ENCODE measurements at places on chromosomes 4 and X.

- DNase-seq = no peak
These were observed 525.9 kb upstream of the ZFP42 start for GRCh38 chr4:187469627-187470026.

GRCh38 chrX:149639568-149639967, 8.0 kb upstream of the TMEM185A start:
- no peak for DNase-seq

DNA sequence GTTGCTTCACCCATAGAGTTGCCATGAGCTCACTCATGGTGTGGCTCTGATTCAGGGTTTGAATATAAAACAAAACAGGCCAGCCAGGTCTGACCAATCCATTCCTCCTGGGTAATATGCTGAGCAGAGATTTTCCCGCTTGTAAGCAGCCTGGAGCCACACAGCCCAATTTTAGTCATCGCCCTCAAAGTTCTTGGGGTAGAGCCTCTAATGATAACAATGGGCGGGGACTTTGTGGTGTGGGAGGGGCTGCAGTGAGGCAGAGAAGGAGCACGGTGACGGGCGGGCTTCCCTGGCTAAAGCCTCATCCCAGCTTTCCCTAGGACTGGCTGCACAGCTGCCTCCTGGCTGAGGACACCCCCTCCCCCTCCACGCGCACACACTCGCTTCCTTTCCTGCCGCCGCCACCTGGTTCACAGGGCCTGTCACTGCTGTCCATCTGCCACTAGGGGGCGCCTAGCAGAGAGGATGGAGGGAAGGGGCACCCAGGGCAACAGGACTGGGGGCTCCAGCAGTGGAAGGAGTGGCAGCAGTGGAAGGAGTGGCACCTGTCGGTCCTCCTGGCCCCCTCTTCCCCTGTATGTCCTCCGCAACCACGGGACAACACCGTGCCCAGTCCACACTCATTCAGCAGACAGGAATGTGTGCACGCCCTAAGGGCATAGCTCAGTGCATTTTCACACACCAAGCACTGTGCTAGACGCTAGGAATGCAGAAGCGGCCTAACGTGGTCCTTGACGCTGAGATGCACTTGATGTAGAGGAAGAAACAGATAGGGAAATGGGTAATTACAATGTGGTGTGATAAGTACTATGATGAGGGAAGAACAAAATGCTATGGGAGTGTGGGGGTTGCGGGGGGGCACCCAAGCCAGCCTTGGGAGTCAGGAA, 26.8 kb downstream of the PRPS1 start:
- DNase-seq = peak; percentile 67

DNA sequence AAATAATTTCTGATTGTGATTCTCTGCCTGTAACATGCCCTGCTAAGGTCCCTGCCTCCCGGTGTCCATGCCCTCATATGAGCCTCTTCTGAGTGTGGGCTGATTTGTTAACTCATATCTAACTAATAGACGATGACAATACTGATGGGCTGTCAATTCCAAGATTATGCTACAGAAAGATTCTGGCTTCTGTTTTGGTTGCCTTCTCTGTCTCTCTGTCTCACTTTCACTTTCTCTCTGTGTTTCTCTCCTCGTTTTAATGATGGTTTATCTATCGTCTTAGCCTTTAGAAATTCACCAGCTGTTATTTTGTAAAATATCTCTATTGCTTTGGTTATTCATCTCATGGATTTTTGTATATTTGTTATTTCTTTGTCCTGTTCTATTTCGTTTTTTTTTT, 312.5 kb upstream of the ANXA10 start:
- no peak for DNase-seq

DNA sequence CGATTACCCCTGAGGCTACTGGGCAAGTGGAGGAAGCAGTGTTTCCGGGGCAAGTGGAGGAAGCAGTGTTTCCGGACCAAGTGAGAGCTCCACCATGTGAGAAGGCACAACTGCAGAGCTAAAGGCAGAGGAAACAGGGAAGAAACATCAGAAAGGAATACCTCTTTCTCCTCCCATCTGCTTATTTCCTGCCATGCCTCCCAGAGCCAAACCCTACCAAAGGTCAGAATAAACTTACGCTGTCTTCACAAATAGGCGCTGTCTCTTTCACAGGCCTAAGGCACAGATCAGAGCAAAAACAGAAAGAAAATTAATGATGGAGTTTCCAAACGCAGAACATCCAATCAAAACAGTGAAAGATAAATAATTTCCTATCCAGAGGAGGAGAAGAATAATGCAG, 153.0 kb downstream of the ATOH1 start:
- no peak for DNase-seq

DNA sequence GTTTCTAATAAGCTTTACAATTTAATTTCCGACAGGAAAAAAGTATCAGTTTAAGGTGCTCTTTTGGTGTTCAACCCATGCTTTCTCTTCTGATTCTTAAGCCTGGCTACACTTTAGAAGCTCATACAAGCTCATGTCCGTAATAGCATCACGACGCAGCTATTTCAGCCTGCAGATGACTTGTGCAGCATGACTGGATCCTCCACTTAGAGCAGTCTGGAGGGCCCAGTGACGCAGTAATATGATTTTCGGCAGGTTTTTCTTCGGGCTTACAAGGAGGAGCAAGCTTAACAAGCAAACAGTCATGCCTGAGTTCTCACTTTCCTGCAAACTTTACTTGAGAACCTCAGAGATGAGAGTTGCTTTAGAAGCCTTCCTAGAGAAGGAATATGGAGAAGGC, 85.3 kb upstream of the MAML3 start:
- no peak for DNase-seq

DNA sequence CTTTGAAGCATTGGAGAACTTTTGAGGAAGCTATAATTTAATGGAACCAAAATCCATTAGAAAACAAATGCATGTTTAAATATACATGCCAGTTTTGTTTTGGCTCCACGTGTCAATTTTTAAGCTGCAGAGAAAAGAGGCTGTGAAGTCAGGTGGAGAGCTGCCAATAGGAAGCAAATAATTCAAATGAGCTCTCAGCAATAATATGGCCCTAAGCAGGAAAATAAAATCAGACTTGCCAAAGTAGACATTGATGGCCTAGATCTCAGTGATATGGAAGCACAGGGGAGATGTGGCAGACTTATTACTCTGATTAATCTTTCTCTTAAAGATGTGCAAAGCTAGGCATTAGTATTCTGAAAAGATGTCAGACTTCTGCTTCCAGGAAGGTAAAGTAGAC, 769.8 kb upstream of the NDST4 start:
- DNase-seq = no peak

DNA sequence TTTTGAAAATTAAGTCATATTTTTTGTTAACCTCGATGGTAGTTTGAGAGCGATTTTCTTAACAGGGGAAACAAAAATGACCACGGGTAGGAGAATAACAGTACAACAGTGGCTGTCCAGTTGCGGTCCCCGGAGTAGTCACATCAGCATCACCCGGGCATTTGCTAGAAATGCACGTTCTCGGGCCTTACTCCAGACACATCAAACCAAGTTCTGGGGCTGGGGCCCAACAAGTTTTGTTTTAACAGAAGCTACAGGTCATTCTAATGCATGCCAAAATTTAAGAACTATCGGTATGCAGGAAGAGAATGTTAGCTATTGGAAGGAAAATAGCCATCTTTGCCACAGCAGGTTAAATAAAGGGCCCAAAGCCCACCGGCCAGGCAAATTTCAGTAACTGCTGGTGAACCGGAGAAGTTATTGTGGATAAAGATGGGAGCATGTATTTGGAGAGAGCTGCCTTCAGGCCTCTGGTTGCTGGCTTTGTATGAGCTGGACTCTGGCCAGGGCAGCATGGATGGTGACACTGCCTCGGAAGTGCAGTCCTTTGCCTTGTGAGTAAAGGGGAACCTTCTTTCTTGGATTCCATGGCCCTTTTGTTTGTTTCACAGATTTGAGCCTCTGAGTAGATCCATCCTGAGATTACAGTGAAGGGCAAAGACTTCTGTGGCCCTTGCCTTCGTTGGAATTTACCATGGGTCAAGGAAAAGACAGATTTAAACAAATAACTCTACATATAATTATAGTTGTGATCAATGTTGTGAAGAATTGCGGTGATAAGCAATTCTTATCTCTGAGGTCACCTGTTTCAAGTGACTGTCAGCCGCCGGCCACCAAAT, 62.1 kb downstream of the TBC1D14 start:
- no peak for DNase-seq

- DNase-seq = no peak
These were observed 1.3 kb downstream of the MSX1 start for GRCh38 chr4:4860600-4861389.

DNA sequence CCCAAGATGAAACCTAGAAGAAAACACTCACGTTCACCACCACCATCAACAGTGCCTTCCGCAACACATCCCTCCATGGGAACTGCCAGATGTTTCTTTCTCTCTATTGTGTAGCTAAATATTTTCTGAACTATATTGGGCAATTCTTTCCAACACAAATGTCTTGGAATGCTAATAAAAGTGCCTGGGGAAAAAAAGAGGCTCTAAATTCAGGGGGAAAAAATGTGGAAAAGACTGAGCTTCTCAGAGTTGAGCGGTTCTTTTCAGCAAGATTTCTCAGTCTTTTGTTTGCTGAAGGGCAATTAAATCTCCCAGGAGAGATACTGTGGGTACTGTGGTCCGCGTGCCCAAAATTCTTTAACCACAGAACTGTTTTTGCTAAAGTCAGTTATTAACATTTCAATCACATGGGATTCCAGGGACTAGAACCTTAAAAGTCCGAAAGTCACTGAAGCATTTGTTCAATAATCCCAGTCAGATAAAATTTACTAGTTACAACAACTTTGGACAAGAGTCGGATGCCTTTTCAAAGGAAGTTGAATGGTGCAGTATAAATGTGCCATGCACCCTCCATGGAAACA, 51.9 kb upstream of the DHRSX start:
- DNase-seq = no peak

DNA sequence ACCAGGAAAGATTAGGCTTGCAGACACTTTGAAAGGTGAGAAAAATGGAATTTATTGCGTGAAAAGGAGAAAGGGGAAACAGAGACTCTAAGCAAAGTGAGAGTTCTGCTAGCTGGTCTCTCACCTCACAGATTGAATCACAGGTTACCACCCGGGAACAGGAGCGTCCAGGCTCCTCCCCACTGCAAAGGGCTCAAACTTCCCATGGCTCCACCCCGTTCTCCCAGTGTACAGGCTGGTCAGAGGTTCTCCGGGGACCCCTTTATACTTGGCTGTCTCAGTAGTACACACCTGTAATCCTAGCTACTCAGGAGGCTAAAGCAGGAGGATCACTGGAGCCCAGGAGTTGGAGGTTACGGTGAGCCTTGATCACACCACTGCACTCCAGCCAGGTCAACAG, 44.0 kb upstream of the ABCG2 start:
- DNase-seq = no peak

DNA sequence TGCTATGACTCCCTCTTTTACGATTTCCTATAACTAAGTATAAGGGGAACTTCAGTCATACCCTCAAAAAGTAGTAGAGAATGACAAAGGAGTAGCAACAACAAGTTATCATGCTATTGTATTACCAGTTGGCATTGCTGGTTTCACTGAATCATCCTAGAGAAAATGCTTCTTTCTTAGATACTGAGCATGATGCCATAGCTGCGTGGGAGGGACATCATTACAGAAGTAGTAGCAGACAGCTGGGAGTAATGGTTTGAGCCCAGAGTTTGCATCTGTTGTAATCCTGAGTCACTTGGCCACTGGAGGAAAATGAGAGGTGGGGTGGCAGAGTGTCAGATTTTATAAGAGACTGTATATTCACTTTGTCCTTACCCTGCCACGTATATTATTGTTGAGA, 38.6 kb downstream of the MTMR1 start:
- DNase-seq = no peak

DNA sequence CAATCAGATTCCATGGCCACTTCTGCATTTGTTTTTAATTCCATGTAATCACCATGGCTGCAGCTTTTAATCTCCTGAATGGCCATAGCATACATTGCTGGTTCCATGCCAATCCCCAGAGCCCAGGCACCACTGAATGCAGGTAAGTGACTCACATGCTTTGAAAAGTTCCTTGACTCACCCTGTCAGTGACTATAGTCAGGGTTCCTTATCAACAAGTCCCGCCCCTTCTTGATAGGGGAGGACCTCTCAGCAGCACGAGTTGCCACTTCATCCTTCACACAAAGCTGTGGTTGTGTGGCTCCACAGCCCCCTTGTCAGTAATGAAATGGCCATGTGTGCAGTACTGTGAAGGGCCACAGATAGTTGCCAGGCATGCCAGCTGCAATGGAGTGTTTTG, 516.6 kb downstream of the PPARGC1A start:
- no peak for DNase-seq

GRCh38 chrX:147646949-147647723, 264.6 kb upstream of the FMR1 start:
- no peak for DNase-seq

DNA sequence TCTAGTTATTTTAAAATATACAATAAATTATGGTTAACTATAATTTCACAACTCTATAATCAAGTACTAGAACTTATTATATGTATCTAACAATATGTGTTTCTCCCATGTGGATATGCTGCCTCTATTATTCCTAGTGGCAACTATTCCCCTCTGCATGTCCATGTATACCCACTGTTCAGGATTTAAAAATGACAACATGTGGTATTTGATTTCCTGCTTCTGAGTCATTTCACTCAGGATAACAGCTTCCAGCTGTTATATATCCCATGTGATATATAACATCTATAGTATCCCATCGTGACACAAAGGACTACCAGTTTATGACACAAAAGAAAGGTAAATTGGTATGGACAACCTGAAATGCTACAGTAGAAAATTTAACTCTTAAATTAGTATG, 167.4 kb upstream of the TACR3 start:
- DNase-seq = no peak

DNA sequence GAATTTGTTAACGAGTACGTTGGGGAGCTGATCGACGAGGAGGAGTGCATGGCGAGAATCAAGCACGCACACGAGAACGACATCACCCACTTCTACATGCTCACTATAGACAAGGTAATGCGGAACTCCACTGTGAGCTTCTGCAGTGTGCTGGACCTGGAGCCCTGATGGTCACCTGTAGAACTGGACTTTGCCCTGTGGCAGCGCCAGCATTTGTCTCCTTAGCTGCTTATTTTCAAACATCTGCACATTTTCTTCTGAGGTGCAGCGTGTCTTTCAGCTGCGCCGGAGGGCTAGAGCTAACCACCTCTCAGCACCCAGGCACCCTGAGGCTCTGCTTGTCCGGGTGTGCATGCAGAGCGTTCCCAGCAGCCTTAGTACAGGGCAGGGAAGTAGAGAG, 47.7 kb downstream of the NELFA start:
- no peak for DNase-seq

DNA sequence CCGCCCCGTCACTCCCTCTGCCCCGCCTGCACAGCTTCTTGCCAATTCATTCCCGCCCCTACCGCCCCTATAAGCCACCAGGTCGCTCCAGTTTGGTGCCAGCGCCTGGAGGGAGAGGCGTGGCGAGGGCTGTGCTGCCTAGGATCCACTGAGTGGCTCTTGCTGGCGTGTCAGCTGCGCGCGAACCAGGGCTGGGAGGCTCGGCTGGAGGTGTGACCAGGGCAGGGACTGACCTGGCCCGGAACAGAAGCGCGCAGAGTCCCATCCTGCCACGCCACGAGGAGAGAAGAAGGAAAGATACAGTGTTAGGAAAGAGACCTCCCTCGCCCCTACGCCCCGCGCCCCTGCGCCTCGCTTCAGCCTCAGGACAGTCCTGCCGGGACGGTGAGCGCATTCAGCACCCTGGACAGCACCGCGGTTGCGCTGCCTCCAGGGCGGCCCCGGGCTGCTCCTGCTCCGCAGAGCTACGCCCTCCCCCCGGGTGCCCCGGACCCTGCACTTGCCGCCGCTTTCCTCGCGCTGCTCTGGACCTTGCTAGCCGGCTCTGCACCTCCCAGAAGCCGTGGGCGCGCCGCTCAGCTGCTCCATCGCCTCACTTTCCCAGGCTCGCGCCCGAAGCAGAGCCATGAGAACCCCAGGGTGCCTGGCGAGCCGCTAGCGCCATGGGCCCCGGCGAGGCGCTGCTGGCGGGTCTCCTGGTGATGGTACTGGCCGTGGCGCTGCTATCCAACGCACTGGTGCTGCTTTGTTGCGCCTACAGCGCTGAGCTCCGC, at the start of gene GPR78:
Gene GPR78, plus strand, starts transcription at position 72 of the 773 bp plus-strand sequence. Its CDS starts 591 bp downstream, at position 663.
- DNase-seq = no peak

Data from CD4-positive, alpha-beta T cell treated with Interleukin-17A for 1 hour (primary cell).